ENCODE measurements at places on chromosomes 6 and 20.

GRCh38 chr6:153032255-153032882, 29.9 kb upstream of the MTRF1L start:
- DNase-seq: peak; percentile 12

DNA sequence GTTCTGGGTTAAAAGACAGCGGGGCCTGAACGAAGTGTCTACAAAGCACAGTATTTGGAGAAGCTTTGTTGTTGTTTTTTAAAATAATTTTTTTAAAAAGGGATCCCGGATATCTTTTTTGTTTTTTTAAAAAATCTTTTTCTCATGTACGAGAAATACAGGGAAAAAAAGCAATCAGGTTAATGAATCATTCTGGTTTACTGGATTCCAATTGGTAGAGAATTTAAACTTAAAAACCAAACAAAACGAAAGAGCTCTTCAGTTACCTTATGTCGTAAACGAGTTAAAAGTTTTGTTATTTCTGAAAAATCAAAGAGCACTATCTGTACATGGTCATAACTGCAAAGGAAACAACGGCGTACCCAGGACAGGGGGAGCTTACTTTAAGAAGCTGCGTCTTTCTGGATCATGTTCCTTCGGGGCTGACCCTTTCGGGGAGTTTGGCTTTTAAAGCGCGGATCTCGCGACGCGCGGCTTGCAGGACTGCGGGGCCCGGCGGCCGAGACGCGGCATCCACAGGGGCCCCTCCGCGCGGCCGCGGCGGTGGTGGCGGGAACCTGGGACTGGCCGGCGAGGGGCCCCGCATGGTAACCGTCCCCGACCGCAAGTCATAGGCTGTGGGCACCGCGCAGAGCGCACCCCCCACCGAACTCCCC, 927 bp downstream of the IL20RA start:
- no peak for DNase-seq

DNA sequence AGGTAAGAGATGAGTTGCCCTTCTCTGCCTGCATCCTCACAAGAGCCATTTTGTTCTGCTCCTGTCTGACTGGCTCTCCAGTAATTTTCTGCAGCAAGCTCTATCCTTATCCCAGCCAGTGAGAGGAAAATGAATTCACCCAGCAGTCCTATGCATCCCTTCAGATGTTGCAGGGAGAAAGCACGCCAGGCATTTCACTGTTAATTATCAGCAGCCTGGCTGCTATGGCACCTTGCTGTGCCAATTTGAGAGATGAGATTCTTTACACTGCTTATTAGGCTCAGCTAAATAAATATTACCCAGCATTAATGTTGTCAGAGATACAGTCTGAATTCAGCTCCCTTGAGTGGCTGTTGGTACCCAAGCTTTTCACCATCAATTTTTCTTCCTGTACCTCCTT, 61.1 kb upstream of the SNAP25 start:
- no peak for DNase-seq

GRCh38 chr6:32046450-32047083, 8.4 kb downstream of the CYP21A2 start:
- no peak for DNase-seq

GRCh38 chr20:48416002-48416401, 411.8 kb downstream of the PREX1 start:
- DNase-seq: no peak

Data from NCI-H510A treated with DMSO at 0.1 percent for 48 hours (cell line).